Suppressor macrophage (primary cell): ENCODE measurements at places on chromosomes 7 and 10.

DNA sequence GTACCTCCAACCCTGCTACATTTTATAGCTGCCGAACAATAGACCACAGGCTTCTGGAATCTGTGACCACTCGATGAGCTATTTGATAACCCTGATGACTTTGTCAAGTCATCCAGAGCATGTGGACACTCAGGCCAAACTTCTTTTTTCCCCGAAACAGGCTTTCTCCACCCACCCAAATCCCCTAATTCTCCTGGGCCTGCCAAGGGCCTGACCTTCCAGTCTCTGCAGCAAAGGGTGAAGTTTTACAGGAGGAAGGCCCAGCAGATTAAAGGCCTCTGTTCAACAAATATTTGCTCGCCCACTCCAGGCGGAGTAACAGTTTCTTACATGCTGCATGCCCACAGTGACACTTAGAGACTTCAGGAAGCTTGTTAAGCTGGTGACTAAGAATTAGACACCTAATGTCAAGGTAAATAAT, 2.0 kb downstream of the JCAD start:
- DNase-seq = no peak

DNA sequence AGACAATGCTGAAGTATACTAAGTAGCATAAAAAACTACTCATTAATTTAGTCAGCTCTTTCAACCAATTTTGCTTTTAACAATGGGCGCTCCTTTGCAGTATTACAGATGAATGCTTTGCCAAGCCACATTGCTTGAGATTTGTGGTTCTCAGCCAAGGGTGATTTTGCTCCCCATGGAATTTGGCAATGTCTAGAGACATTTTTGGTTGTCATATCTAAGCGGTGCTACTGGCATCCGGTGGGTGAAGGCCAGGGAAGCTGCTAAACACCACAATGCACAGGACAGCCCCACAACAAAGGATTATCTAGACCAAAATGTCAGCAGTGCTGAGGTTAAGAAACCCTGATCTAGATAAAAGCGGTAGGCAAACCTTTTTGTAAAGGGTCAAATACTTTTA, 112.0 kb downstream of the UBE2H start:
- no peak for DNase-seq

GRCh38 chr7:140888087-140888486, 36.6 kb downstream of the BRAF start:
- no peak for DNase-seq

- no peak for DNase-seq
Observed at GRCh38 chr10:100731407-100732240, 13.8 kb upstream of the PAX2 start.

DNA sequence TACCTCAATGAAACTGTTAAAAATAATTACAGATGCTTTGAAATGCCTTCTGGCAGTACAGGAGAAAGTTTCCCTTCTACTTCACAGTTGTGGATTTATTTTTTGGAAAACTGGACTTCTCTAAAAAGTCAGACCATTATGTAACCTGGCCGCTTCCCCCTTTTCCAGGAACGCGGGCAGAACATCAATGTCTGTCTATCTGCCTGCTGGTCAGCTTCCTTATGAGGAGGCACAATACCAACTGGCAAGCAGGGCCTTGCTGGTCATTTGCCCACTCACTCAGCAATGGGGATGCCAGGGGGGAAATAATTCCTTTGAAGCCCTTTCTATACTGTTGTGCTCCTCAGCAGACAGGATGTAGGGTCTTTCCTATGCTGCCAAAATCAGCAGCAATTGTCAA, 22.5 kb upstream of the ADRB1 start:
- peak; percentile 61 for DNase-seq

DNA sequence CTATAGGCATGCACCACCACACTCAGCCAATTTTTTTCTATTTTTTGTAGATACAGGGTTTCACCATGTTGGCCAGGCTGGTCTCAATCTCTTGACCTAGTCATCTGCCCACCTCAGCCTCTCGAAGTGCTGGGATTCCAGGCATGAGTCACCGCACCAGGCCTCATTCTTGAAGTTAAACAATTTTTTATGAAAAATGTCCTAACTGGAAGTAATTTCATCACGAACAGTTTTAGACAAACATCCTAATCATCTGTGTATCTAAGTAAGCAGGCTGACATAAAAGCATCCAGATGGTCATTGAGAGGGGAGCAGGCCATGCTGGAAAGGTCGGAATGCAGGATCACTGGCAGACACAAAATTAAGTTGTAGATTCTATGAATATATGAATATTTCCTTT, 269.1 kb downstream of the ZMYND11 start:
- no peak for DNase-seq

GRCh38 chr7:106139265-106140251, 27.4 kb upstream of the SYPL1 start:
- DNase-seq = no peak

DNA sequence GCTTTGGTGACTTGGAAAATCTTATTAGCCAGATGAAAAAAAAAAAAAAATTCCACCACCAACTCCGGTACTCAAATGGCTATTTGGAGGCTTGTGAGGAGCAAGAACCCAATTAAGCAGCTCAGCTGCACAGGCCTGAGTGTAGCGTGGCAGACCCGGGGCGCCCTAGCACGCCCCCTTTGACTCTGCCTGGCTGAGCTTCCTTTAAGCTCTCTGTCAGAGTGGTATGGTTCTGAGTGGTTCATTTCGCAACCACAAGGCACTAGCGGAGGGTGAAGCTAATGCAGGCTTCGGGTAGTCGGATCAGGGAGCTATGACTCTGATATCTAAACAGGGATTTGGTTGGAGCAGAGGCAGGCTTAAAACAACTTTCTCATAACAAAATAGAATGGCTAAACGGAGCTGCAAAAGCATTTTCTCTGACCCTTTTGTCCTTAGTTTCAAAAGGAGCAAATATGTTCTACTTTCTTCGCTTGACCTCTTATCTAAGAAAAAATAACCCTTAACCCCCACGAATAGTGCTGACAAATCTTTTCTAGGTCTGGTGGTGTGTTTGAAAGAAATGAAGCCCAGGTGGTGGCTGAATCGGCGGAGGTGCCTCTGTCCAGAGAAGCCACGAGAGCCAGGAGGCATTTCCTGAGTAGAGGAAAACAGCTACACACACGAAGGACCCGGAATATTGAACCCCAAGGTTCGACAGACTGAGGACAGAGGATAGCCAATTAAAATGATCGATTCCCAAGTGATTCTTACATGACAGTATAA, 285.4 kb upstream of the GLI3 start:
- no peak for DNase-seq

DNA sequence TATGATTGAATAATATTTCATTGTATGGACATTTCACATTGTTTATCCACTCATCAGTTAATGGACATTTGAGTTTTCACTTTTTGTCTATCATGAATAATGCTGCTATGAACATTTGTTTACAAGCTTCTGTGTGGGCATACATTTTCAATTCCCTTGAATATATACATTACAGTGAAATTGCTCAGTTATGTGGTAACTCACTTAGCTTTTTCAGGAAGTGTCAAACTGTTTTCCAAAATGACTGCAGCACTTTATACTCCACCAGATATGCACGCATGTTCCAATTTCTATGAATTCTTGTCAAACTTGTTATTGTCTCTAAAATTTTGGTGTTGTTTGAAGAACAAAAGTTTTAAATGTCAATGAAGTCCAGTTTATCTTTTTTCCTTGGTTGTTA, 401.2 kb downstream of the THSD7A start:
- DNase-seq = peak; percentile 51

GRCh38 chr7:78510580-78511188, 712.1 kb downstream of the PHTF2 start:
- DNase-seq = peak; percentile 21

DNA sequence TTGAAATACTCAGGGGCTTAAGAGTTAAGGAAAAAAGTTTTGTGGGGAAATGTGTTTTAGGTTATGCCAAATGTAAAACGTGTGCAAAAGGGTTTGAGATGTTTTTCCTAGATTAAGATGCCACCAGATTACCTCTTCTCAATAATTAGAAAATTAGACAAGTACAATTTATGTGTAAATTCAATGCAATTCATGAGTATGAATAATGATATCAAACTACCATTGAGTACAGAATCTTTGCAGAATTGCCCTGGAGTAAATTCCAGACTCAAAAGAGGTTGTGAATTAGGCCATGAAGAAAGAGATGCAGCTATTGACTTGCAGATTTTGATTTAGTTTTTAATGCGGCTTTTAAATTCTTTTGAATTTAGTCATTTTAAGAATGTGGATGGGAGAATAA, 159.4 kb upstream of the INHBA start:
- DNase-seq = no peak

- no peak for DNase-seq
Observed at GRCh38 chr7:111240371-111240770, 149.4 kb downstream of the LRRN3 start.

DNA sequence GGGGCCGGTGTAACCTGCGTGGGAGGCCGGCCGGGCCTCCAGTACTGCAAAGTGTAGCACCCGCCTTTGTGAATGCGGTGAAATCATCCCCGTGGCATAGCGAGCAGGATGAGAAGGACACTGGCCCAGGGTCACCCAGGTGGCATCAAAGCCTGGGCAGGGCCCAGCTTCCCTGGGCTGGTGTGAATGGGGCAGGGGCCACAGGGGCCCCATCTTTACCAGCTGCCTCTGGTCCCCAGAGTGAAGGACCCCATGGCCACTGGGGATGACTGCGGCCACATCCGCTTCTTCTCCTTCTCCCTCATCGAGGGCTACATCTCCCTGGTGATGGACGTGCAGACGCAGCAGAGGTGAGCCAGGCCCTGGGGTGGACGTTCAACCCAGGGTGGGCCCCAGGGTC, 53.8 kb downstream of the RCC1L start:
- DNase-seq = no peak

DNA sequence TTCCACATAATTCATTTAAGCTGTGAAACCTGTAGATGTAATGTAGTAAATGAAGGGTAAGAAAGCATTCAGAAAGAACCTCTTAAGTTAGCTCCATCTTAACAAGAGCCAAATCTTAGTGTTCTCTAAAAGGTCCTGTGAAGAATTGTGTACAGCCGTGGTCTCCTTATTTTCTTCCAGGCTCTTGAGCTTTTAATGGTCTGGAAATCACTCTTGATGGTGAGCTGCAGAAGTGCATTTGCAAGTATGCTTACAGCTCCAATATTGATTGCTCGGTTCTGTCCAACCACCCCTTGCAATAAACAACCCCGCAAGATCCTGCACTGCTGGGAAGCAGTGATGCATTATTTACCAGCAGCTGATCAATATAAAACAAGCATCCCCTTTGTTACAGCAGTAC, 690.8 kb upstream of the FZD8 start:
- DNase-seq = no peak

- no peak for DNase-seq
Observed at GRCh38 chr10:114359041-114359952, 45.0 kb downstream of the AFAP1L2 start.

- DNase-seq = no peak
Observed at GRCh38 chr7:82726038-82726800, 282.6 kb upstream of the CACNA2D1 start.

DNA sequence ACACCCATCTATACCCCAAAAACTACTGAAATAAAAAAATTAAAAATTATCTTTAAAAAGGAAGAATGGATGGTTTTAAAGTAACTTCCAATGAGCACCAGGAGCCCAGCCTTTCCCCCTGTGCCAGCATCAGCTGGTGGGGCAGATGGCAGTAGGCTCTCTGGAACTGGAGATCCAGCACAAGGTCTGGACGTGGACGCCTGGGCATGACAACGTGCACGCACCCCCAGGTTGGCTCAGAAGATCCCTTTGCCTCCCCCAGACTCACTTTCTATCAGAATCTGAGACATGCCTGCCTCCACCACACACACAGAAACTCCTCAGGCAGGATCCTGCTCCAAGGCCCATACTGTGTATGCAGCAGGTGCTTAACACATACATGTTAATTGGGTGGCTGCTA, 35.8 kb downstream of the TCERG1L start:
- DNase-seq = no peak

GRCh38 chr10:4144817-4145216, 359.8 kb upstream of the KLF6 start:
- peak; percentile 12 for DNase-seq

DNA sequence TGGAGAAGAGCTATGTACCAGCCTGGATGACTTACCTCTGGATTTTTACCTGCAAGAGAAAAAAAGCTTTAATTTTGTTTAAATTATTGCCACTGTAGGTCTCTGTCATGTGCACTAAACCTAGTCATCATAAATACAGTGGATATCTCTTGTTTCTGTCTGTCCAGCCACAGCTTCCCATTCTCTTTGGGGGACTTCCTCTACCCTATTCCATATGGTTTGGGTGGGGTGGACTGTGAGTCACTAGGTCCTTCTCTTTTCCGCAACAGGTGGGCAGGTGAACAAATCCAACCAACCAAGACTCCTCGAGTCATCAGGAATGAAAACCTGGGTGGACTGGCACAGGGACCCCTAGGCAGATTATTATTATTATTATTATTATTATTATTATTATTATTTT, 87.3 kb upstream of the CYTH3 start:
- peak; percentile 59 for DNase-seq

DNA sequence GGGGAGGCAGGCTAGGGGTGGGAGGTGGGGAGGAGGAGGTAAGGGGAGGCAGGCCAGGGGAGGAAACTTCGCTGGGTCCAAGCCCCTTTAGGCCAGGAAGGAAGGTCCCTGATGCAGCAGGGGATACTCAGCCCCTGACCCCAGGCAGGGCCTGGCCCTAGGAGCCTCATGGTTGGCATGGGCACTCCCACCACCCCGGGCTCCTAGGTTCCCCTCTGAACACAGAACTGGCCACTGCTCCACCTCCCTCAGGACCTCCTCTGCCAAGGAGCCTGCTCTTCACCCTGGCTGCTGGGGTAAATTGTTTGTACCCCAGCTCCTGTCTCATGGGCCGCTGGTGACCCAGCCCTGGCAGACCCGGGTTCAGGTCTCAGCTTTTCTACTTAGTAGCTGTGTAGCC, 25.8 kb upstream of the CHST15 start:
- no peak for DNase-seq

GRCh38 chr7:94295850-94296249, 98.8 kb upstream of the COL1A2 start:
- DNase-seq = no peak

DNA sequence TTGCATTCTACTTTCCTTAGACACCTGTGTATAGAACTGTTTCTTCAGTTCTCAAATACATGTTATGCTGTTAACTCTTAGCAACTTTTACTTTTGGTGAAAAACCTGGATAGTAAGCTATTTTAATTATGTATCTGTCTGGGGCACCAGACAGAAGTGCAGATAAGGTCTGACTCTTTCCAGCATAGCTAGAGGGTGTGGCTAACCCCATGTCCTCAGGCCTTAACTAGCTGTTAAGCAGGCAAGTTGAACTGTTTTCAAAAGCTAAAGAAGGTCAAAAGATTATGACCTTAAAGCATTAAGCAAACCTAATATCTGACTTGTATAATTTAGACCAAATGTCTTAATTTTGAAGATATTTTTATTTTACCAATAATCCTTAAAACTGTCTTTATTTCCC, 45.1 kb upstream of the INHBA start:
- DNase-seq = no peak

- DNase-seq = no peak
Observed at GRCh38 chr7:13321316-13321715, 633.9 kb downstream of the ARL4A start.

DNA sequence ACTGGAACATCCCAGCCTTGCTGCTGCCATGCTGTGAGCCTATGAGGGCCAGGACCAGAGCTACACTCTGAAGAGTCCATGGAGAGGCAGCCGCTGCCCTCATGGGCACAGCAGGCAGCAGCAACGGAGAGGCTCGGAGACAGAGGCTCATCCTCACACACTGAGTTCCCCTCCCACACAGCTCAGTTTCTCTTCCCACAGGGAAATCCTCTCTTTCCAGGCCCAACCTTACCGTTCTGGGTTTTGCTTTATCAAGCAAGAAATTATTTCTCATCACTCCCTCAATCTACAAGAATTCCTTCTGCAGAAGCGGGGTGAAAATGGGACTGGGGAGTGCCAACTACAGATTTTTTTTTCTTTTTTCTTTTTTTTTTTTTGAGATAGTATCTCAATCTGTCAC, 36.6 kb downstream of the GOLGA7B start:
- DNase-seq = no peak
